ENCODE measurements at places on chromosomes 16 and 17.

DNA sequence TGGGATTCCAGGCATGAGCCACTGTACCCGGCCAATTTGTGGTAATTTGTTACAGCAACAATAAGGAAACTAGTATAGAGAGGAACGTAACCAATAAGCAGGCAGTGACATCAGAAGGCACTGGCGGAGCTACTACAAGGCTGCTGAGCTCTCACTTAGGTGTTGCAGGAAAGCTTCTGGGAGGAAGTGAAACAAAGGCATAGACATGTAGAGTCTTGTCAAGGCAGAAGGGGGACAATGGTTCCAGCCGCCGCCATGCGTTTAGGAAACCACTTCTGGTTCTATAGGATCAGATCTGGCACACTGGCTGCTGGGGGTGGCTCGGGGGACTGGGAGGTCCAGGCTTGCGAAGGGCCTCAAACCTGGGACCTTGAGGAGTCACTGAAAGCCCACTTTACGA lies 9.4 kb upstream of the CPSF4L start:
- DNase-seq, result no peak

DNA sequence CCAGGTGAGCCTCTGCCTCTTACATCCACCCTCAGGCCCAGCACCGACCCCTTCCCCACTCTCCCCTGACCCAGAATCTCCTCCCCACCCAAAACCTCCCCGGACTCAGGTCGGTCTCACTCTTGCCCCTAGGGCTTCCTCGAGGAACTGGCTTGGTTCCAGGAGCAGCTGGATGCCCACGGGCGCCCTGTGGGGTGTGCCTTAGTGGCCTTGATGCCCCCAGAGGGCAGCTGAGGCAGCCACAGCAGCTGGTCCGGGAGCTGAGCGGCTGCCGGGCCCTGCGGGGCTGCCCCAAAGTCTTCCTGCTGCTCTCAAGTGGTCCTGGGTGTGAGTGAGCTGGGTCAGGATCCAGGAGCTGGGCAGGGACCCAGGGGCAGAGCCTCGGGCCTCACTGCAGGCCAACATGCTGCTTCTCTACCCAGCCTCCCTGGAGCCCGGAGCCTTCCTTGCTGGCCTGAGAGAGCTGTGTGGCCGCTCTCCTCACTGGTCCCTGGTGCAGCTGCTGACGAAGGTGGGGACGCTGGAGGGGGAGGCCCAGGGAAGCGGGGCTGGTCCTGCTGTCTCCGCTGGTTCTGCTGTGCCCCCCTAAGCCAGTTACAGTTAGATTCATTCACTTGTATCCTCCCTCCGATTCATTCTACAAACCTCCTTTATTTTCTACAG lies 9.6 kb downstream of the ZNF213 start:
- no peak for DNase-seq

DNA sequence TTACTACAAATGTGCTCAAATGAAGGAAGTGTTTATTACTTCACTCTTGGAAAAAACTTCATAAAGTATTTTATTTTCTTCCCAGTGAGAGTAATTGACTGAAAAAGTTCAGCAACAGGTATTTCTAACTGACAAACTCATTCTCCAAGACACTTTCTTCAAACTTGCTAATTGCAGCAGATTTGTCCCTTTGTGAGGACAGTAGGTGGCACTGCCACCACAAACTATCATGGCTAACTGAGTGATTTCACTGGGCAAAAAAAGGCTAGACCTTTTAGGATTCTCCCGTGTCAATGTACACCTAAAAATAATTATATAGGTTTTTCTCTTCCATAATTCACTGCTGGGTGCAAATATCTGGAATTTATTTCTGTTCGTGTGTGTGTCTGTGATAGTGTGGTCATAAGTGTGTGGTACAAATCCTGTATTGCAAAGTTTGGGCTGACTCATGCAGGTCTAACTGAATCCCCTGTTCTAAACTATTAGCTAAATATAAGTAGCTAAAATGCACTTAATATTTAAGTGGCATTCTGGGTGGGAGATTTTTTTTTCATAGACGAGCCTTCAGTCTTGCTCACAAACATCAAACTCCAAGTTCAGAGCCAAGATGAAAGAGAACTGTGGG lies 3.9 kb downstream of the HS3ST3A1 start:
- no peak for DNase-seq

DNA sequence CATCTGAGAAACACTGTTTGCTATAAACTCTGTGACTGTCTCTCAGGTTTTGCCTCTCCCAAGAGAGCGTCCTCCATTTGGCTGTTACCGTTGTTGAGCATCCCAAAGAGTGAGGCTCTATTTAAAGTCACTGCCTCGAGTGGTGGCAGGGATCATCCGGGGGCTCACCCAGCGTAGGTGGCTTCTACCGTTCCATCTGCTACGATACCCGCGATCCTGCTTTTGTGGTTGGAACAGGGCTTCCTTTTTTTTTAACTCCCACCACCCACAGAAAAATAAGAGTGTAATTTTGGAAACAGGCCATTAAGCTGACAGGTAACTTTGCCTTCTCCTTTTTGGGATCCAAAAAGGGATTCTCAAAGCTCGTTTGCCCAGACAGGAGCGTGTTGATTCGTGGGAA lies 36.4 kb downstream of the KNOP1 start:
- no peak for DNase-seq

DNA sequence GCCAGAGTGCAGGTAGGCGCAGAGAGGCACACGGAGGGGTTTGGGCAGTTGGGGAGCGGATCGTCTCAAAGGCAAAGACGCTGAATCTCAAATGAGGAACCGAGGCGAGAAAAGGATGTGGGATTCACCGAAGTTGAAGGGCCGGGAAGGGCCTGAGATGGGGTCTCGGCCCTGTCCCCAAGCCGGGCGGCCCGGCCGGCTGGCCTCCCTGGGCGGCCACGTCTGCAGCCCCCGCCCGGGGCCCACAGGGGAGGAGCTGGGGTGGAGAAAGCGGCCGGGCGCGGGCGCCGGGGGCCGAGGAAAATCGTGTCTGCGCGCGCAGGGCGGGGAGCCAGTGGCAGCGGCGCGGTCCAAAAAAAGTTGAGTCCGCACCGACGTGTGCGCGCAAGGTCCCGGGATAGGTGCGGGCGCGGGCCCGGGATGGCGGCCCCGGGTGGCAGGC lies 458 bp downstream of the SLC12A4 start:
- no peak for DNase-seq

GRCh38 chr17:8839410-8839935 lies 28.0 kb downstream of the PIK3R6 start:
- DNase-seq, result no peak

DNA sequence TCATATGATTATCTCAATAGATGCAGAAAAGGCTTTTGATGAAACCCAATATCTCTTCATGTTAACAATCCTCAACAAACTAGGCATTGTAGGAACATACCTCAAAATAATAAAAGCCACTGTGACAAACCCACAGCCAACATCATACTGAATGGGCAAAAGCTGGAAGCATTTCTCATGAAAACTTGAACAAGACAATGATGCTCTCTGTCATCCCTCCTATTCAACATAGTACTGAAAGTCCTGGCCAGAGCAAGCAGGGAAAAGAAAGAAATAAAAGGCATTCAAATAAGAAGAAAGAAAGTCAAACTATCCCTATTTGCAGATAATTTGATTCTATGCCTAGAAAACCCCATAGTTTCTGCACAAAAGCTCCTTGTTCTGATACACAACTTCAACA lies 999.2 kb upstream of the GOT2 start:
- DNase-seq, result no peak

DNA sequence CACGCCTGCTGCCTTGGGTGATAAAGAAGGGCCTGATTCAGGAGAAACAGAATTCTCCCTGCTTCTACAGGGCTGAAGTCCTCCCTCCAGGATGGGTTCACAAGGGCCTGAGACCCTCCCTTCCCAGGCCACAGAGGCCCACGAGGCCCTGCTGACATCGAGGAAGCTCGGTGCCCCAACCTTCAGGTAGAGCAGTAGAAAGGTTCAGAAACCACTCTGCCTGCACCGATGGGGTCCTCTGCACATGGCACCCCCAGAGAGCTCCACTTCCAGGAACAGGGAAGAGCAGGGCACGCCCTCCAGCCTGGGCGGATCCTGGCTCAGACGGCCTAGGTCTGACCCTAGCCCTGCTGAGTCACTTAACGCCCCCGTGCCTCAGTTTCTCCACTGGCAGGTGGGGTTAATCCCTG lies 773 bp downstream of the CENPX start:
- DNase-seq, result no peak

- DNase-seq, result no peak
These were observed 30.9 kb downstream of the IFT140 start for GRCh38 chr16:1580956-1581355.

DNA sequence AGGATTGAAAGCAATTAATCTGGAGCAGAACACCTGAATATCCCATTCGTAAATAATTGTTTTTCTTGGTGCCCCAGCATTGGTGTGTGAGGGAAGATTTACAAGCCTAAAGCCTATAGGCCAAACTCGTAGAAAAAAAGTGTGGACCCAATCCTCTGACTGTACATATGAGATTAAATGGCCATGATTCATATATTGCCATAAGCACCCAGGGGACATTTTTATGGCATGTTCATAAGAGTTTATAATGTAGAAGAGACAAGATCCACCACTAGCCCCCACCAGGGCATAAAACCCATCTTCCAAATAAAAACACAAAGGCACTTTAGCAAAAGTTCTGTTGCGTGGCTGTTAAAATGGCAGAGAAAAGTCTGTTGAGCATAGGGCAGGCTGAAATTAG lies 15.5 kb upstream of the SALL1 start:
- no peak for DNase-seq

GRCh38 chr16:66596986-66597848 lies 7.3 kb upstream of the CMTM3 start:
- no peak for DNase-seq

- no peak for DNase-seq
These were observed 684 bp upstream of the NUDT16L1 start for GRCh38 chr16:4692460-4693295.

DNA sequence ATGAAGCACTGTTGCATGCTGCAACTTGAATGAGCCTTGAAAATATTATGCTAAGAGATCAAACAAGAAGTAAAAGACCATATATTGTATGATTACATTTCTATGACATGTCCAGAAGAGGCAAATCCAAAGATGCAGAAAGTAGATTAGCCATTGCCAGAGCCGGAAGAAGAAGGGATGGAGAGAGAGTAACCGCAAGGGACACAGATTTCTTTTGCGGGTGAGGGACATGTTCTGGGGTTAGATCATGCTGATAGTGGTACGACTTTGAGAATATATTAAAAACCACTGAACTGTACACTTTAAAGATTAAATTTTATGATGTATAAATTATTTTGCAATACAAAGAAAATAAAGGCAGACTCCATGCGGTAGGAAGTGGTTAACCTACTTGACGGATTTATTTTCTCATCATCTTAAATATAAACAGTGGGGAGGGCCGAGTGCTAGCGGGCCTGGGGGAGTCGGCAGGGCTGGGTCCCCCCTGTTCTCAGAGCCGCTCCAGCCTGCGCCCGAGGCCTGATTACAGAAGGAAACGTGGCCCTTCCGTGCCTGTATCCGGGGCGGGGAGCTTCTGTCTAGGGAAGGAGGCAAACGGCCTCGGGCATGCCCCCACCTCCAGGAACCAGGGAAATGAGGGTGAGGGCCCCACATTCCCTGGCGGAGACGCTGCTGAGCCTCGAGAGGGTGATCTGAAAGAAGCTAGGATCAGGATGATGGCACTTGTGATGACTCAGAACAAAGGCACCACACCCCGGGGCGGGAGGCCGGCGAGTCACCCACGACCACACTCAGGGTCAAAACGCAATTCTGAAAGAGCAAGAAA lies 48.0 kb downstream of the SHCBP1 start:
- DNase-seq, result no peak

- no peak for DNase-seq
These were observed 230.8 kb downstream of the TANC2 start for GRCh38 chr17:63196772-63197335.

- no peak for DNase-seq
These were observed 118.5 kb upstream of the ZFHX3 start for GRCh38 chr16:73166441-73166851.

- DNase-seq, result no peak
These were observed at the start of gene DNAH9 for GRCh38 chr17:11598274-11599221. TSS of gene DNAH9 (plus strand) at chr17:11598470. CDS start at chr17:11598499, 29 bp downstream.

DNA sequence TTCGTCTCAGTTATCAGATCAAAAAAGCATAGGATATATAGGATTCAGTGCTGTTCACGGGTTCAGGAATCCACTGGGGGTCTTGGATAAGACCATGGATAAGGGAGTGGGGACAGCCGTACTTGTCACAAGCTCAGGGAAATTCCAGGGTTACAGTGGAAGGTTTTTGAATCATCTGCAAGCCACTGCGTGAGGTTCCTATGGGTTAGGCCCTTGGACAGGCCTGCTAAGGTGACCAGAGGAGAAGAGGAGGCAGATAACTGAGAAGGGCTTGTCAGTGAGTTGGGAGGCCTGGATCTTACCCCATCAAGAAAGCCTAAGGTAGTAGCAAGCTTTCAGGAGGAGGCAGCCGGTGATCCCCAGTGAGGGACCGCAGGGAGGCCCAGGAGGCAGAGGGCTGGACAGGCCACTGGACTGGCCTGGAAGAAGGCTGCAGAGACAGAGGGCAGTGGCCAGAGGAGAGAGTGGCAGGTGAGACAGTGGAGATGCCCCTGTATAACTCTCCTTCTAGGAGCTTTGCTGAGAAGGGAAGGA lies 27.3 kb downstream of the NGFR start:
- DNase-seq, result no peak

DNA sequence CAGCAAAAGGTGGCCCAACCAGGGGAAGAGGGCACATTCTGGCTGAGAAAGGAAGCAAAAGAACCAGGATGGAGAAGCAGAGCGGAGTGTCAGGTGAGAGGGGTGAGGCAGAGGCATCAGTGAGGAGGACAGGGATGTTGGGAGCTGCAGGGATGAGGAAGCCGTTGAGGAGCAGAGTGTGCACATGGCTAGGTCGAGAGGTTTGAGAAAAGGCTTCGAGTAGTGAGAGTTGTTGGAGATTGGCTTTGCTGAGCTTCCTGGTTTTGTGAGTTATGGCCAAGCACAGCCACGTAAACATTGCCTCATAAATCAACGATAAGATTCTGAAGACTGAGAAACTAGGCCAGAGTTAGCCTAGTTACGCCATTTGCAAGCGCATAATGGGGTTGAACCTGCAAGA lies 26.9 kb downstream of the DNAH2 start:
- DNase-seq, result no peak

DNA sequence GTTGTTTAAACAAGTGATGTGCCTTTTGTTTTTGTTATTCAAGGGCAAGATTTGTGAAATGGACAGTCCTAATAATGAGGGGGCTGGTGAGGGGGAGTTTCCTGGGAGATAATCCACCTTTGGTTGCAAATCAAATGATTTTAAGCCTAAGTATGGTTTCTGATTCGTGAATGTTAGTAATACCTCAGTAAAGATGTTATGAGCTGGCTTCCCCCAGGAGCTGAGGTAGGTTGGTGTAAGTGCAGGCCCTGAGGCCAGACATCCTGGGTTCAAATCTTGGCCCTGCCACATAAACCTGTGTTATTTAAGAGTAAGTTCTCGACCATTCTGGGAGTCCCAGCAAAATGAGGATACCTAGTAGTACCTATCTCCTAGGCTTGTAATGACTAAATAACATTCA lies 1.5 kb downstream of the SNX29 start:
- DNase-seq, result no peak

- no peak for DNase-seq
These were observed 12.7 kb upstream of the SPNS2 start for GRCh38 chr17:4485676-4486646.

- no peak for DNase-seq
These were observed 2.5 kb upstream of the WFIKKN2 start for GRCh38 chr17:50832864-50833381.

GRCh38 chr16:25868706-25869370 lies 177.1 kb downstream of the HS3ST4 start:
- DNase-seq, result no peak

- no peak for DNase-seq
These were observed 855 bp downstream of the TUFM start for GRCh38 chr16:28845293-28845692.

All from stimulated activated CD4-positive, alpha-beta T cell treated with anti-CD3 and anti-CD28 coated beads, Interleukin-1b, Interleukin-23, amount 100 ng/mL, for 1 hour (primary cell).